ENCODE measurements at places on chromosomes 12 and 14. TPM values are rescaled to one million over a fixed set of nuclear protein-coding genes. Genes with fewer than 3 reads are reported as not detected.

- no peak for DNase-seq
These were observed 1949.4 kb upstream of the SEL1L start for GRCh38 chr14:83483063-83483462.

DNA sequence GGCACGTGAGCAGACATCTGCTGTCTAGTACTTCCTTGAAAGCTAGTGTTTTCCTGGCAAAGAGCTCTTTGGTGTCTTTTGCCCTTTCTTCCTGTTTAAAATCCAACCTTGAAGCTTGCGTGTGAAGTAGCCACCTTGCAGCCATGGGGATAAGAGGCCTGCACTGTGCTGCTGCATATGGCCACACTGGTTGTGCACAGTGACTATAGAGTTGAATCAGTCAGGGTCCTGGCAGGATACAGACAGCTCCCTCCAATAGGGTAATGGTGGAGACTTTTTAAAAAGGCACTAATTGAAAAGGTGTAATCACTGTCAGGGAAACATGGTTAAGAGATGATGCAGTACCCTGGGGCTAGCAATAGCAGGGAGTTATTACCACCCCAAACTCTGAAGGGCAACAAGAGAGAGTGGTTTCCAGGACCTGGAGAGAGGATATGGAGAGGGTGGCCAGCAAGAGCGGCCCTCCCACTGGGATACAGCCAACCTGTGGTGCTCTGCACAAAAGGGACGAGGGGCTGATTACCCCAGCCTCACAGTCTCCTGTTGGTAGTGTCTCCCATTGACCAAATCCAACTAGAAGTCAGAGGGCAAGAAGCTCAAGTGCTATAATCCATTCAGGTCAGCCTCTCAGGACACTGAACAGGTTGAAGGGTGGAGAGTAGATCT lies 4.8 kb upstream of the GLT8D2 start:
- no peak for DNase-seq

DNA sequence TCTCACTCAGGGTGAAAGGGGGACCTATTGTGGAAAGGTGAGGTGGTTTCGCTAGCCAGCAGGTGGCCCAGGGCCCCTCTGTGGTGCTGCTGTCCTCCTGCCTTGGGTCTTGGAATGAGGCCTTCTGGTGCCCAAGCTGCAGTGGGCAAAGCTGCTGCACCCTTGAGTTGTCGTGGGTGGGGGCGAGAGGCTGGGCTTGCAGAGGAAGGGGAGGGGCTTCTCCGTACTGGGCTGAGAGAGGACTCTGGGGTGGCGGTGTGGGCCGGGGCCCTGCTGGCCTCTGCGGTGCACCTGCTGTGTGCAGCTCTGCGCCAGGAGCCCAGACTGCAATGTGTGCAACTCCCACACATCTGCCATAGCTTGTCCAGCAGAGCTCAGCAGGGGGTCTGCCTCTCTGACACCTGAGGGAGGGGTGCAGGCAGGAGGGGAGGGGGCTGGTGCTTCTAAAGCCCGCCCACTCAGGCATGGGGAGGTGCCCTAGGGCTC lies 145.8 kb downstream of the KIF26A start:
- DNase-seq, result no peak

- peak; percentile 81 for DNase-seq
These were observed 24.3 kb upstream of the EMP1 start for GRCh38 chr12:13171921-13172859.

- no peak for DNase-seq
These were observed 77.7 kb downstream of the PPP2R5C start for GRCh38 chr14:101839236-101839635.

DNA sequence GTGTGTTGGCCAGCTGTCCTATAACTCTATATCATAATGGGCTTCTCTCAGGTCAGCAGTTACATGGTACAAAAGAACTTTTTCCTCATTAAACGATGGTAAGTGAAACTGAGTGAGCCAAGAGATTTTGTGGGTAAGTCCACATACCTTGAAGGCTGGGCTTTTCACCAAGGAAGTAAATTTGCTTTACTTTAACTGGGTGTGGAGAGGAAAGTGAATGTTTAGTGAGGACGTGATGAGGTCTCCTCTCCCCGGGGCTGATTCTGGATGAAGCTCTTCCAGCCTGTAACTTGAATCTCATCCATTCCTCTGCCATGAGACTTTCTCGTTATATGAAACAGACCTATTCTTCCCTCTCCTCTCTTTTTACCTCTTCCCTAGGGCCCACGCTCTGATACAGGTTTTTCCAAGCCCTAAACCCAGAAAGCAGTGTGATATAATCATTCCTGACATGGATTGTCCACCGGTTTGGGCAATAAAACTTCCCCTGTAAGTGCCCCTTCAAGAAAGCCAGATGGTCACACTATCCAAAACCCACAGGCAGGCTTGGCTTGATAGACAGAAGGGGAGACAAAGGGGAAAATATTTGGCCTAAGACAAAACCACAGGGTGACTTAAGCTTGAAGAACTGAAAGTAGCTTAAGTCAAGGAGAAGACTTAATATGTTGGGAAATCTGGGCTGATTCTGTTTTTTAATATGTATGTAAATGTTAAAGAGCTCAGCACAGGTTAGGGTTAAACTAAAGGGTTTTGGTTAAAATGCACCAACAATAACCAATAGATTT lies 50.3 kb downstream of the CIT start:
- no peak for DNase-seq

GRCh38 chr12:80419644-80420043 lies 24.4 kb upstream of the PTPRQ start:
- DNase-seq, result no peak

DNA sequence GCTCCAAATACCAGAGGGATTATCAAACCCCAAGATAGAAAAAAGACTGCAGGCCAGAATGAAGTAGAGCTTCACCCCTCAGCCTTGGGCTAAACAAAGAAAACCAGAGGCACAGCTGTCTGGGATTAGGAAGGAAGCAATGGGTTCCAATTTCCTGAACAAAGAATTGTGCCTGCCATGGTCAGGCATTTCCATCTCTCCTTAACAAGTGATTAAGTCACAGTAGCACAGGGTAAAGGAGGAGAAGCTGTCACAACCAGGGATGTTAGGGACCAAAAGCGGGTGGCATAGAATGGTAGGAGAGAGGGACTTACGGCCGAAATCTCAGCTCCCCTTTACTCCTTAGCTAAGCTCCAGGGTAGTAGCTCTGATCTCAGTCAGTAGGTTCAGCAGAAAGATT lies 33.9 kb downstream of the SPTLC2 start:
- no peak for DNase-seq

DNA sequence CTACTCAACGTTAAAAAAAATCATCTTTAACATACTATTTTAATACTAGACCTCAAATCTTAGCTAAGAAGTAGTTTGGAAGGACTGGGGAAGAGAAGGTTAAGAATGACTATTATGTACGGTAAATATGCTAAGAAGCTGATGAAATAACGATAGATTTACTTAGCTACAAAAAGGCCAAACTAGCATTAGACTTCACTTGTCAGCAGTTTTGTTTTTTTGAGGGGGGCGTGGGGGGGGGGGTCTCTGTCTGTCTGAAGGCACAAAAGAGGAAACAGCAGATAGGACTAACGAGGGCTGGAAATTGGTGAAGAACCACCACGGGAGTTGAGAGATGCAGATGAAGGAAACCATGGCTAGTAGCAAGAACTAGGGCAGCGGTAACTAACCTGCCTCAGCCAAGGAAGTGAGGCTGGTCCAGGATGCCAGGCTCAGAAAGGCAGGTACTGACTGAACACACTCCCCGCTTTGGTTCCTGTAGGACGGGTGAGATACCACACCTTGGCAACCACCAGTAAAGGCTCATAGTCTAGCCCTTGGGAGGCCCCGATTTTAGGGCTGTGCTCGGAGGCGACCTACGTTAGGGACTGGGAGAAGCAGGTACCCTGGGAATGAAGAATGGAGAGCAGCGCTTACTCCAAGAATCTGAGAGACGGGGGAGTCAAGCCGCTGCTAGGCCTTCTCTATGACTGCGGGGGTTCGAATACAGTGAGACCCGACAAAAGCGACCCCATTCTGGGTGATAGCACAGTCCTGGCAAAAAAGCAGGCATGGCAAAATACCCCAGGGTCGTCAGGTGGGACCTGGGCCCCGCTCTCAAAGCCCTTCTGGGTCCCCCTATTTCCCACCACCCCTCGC lies 675 bp downstream of the NEDD8 start:
- peak; percentile 44 for DNase-seq

DNA sequence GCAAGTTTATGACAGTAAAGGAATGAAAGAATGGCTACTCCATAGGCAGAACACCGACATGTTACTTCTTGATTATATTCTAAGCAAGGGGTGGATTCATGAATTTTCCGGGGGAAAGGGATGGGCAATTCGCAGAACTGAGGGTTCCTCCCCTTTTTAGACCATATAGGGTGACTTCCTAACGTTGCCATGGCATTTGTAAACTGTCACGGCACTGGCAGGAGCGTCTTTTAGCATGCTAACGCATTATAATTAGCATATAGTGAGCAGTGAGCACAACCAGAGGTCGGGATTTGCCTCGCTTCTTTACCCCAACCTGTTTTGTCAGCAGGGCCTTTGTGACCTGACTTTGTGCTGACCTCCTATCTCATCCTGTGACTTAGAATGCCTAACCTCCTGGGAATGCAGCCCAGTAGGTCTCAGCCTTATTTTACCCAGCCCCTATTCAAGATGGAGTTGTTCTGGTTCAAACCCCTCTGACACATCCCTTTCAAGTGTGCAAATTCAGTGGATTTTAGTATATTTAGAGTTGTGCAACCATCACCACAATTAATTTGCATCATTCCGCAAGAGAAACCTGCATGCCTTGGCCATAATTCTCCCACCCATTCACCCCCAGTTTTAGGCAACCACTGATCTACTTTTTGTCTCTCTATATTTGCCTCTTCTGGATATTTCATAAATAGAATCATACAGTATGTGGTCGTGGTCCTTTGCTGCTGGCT lies 27.4 kb downstream of the PALS1 start:
- DNase-seq, result no peak

DNA sequence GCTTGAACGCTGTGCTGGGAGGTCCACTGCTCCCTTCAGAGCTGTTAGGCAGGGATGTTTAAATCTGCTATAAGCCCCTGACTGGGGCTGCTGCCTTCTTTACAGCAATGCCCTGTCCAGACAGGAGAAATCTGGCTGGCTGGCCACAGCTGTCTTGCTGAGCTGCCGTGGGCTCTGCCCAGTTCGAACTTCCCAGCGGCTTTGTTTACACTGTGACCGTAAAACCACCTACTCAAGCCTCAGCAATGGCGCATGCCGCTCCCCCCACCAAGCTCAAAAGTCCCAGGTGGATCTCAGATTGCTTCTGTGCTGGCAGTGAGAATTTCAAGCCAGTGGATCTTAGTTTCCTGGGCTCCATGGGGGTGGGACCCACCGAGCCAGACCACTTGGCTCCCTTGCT lies 35.8 kb downstream of the CKAP4 start:
- no peak for DNase-seq

GRCh38 chr12:118103201-118103600 lies 610 bp downstream of the VSIG10 start:
- no peak for DNase-seq

DNA sequence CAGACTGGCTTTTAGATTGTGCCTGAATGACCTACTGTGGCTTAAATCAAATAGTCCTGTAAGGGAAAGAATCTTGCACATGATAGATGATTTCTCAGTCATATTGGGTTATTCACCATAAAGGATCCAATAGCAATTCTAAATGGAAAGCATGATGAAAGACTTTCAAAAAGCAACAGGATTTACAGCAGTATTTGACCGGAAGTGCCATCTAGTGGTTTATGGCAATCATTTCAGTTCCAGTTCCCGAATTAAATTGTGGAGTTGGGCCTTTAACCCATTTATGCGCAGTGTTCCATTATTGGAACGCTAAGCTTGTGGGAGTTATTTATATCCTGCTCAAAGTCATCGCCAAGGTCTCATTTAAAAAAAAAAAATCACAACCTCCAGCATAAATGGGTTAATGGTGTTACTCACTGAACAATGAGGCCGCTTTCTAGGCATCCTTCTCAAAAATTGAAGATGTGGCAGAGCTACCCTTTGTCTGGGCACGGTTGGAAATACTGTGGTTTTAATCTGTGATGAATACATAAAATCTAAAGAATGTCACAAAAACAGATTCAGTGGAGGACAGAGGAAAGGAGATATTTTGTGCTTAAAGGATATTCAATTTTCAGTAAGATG lies 60.8 kb upstream of the REP15 start:
- DNase-seq, result peak; percentile 46

DNA sequence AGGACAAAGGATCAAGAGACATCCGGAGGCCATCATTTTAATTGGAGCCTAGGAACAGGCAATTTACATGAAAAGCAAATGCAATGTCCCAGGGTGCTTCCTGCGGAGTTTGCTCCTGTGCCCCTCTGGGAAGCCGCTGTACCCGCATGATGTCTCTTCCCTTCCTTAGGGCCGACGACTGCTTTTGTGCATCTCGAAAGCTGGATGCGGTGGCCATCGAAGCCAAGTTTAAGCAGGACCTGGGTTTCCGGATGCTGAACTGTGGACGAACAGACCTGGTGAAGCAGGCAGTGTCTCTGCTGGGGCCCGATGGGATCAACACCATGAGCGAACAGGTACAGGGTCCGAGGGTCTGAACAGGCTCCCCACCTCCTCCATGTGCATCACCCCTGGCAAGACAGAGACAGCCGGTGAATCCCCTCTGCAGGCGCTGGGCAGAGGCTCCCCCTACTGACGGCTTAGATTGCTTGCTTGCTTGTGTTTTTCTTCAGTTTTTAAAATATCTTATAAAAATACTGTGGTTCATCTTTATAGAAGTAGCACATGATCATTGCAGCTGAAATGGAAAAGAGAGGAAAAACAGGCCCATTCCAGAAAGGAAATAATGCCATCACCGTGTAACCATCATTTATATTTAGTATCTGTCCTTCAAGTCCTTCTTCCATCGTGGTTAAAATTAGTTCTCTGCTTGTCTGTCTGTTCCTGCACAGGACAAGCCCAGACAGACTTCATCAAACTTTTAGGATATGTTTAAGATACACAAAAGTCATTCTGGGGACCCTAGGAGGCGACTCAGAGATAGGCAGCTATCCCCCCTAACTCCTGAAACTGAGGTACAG lies 75.4 kb upstream of the PWP1 start:
- no peak for DNase-seq

DNA sequence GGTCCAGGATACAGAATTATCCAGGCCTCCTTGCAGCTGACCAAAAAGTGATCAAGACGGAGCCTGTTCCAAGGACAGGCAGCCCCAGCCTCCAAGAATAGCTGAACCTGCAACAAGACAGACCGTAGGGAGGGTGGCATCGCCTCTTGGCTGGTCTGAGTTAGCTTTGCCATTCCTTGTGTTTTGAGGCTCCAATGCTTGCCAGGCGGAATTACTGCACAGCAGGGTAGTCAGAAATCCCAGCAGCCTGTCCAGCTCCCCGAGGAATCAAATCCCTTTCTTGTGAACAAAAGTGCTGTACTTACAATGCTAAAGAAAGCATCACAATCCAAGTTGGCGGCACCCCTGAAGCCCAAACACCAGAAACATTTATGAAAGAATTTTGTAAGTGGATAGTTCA lies 246.9 kb downstream of the TMEM132C start:
- no peak for DNase-seq

- DNase-seq, result no peak
These were observed 2.8 kb downstream of the TRHDE start for GRCh38 chr12:72274931-72275330.

GRCh38 chr14:68787092-68787992 lies 5.5 kb downstream of the ZFP36L1 start:
- no peak for DNase-seq

- no peak for DNase-seq
These were observed 577 bp downstream of the DTX3 start for GRCh38 chr12:57604992-57605810.

- no peak for DNase-seq
These were observed 87.7 kb upstream of the KRR1 start for GRCh38 chr12:75599061-75599460.

RIN3 gene
- total RNA-seq, result 13.7 TPM

RNU6-8 gene
- total RNA-seq, result not detected

FOXG1 gene
- total RNA-seq, result not detected

HOXC4 gene
- 11.9 TPM for total RNA-seq

ACOT6 gene
- not detected for total RNA-seq

Measured in mammary epithelial cell (primary cell).